ENCODE measurements at places on chromosomes 11 and 22. TPM values are rescaled to one million over a fixed set of nuclear protein-coding genes. Genes with fewer than 3 reads are reported as not detected.

Gene SAA2
- total RNA-seq: not detected

Gene PRR33
- not detected for total RNA-seq

Gene RASD2
- not detected for total RNA-seq

Gene KCNJ1
- not detected for total RNA-seq

Gene CNIH2
- 1.4 TPM for total RNA-seq

Gene OR51B4
- total RNA-seq: not detected

Gene CELSR1
- total RNA-seq: 1.1 TPM

Gene CHST1
- total RNA-seq: not detected

Gene CABP7
- not detected for total RNA-seq

Gene ZNF214
- not detected for total RNA-seq

Gene TREH
- total RNA-seq: not detected

Gene MPZL3
- 32.0 TPM for total RNA-seq

Gene NAALAD2
- total RNA-seq: not detected

Gene MRGPRE
- not detected for total RNA-seq

Gene GDPD5
- 160 TPM for total RNA-seq

Gene CD151
- 20.7 TPM for total RNA-seq

Gene PC
- total RNA-seq: 7.6 TPM

Gene TMPRSS5
- total RNA-seq: 1.5 TPM

Gene DRD4
- 0.64 TPM for total RNA-seq

Gene XPNPEP3
- 18.6 TPM for total RNA-seq

Gene MS4A6A
- total RNA-seq: 7.7 TPM

Gene SGSM1
- 3.4 TPM for total RNA-seq

Gene CHADL
- total RNA-seq: 1.0 TPM

Gene METTL15
- total RNA-seq: 11.8 TPM

Gene MLC1
- total RNA-seq: not detected

Gene KRTAP5-9
- total RNA-seq: not detected

Gene ESRRA
- 31.9 TPM for total RNA-seq

Gene PHOX2A
- not detected for total RNA-seq

Gene SCN3B
- total RNA-seq: not detected

Gene CST6
- total RNA-seq: not detected

Gene MAPK8IP1
- total RNA-seq: 0.86 TPM

Gene ROBO4
- total RNA-seq: not detected

Gene C11orf58
- 148 TPM for total RNA-seq

Gene IFITM1
- 121 TPM for total RNA-seq

Gene C11orf87
- total RNA-seq: not detected

Gene MIOX
- total RNA-seq: not detected

Gene PIWIL4
- 1.6 TPM for total RNA-seq

Gene MUC2
- total RNA-seq: not detected

Gene OSM
- total RNA-seq: 1.1 TPM

Gene NRXN2
- total RNA-seq: 0.30 TPM

Gene C2CD3
- total RNA-seq: 41.9 TPM

Gene NXPE1
- total RNA-seq: not detected

Gene PKDREJ
- total RNA-seq: not detected

Gene LINC01488
- not detected for total RNA-seq

Gene OLFML1
- not detected for total RNA-seq

Gene ELP4
- 18.6 TPM for total RNA-seq

Gene CWC15
- total RNA-seq: 69.4 TPM

Gene BRSK2
- total RNA-seq: 0.47 TPM

Gene RFPL3
- not detected for total RNA-seq
